ENCODE measurements at places on chromosomes 3 and 15.

DNA sequence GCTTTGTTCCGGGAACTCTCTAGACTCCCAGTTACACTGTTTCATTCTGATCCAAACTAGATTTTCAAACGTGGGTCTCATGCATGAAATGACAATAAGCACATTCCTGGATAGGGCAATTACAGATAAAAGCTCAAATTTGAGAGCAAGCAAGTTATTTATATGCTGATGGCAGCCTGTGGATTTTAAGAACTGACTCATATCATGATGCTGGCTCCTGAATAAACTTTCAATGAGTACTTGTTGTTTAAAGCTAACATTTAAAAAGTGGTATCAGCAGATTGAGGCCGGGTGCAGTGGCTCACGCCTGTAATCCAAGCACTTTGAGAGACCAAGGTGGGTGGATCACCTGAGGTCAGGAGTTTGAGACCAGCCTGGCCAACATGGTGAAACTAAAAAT is 66.6 kb downstream of the LEO1 start:
- no peak for DNase-seq

- no peak for DNase-seq
Measured at GRCh38 chr3:49327485-49327884, 12.4 kb downstream of the USP4 start.

DNA sequence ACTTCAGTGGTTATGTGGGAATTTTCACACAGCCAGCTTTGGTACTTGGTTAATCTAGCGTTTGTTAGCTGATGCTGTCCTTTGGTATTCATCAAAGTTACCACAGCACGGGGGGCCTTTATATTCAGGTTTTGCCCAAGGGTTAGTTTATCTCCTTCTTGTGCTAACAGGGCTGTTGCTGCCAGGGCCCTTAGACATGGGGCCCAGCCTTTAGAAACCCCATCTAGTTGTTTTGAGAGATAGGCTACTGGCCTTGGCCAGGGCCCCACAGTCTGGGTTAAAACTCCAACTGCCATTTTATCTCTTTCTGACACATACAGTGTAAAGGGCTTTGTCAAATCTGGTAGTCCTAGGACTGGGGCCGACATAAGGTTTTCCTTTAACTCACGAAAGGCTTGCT is 7.5 kb upstream of the DNAAF4 start:
- no peak for DNase-seq

DNA sequence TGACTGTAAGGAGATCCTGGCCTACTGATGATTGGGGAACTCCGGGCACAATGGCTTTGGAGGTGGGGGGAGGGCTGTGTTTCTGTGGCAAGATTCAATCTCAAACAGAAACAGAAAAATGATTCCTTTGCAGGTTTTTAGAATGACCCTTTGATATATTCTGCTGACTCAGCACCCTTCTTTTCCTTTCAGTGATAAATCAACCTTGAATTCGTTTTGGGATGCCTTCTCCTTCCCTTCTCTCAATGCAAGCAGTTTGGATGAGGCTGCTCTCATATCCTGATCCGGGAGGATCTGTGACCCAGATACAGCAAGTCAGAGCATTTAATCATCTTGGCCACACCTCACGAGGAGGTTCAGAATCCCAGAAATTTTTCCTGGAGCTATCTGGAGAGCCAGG is 156.1 kb upstream of the PRICKLE2 start:
- DNase-seq = no peak

GRCh38 chr15:65828585-65828984 is 36.5 kb upstream of the DENND4A start:
- DNase-seq = no peak

DNA sequence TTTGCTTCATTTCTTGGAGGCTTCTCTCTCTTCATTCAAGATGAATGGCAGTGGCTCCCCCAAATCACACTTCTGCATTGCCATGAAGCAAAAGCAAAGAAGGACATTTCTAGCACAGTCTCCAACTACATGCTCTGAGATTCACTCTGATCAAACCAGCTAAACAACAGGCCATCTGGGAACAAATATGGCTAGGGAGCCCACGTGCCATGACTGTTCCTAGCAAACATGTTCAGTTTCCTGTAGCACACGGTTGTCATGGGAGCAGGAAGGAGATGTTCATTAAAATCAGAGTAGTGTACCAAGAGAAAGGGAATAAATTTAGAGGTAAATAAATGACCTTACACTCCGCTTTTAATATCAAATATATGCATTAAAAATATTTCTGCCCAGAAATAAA is 327.3 kb downstream of the GBE1 start:
- no peak for DNase-seq

GRCh38 chr3:125207507-125207906 is 5.0 kb downstream of the SLC12A8 start:
- no peak for DNase-seq

All from choroid plexus epithelial cell (primary cell).